SK-N-SH (cell line): ENCODE measurements at places on chromosomes 13 and 19. TPM values are rescaled to one million over a fixed set of nuclear protein-coding genes. Genes with fewer than 3 reads are reported as not detected.

ZNF844 gene
- 0.28 and 0.31 TPM in 2 replicates for polyA plus RNA-seq

DNA sequence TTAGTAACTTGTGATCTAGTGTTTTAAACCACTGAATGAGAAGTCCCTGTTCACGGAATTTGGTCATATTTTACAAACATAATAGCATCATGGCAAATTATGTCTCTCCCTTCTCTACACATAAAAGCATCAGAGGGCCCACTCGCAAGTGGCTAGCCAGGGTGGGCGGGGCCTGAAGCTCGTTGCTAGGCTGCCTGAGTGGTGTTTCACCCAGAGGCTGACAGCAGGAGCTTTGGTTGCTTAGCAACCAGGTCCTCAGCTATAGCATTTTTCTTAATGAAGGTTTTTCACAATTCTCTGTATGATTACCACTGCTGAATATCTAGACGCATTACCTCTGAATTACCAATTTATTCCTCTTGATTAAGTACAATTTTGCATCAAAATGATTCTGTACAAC, 126.5 kb downstream of the NALCN start:
- DNase-seq, result peak; percentile 79

HIPK4 gene
- 0.13 and 0.23 TPM in 2 replicates for polyA plus RNA-seq

GRCh38 chr13:73810647-73811046, 323.6 kb downstream of the KLF12 start:
- DNase-seq, result no peak

GRCh38 chr19:4361152-4362046, 18.0 kb downstream of the MPND start:
- no peak for DNase-seq

DNA sequence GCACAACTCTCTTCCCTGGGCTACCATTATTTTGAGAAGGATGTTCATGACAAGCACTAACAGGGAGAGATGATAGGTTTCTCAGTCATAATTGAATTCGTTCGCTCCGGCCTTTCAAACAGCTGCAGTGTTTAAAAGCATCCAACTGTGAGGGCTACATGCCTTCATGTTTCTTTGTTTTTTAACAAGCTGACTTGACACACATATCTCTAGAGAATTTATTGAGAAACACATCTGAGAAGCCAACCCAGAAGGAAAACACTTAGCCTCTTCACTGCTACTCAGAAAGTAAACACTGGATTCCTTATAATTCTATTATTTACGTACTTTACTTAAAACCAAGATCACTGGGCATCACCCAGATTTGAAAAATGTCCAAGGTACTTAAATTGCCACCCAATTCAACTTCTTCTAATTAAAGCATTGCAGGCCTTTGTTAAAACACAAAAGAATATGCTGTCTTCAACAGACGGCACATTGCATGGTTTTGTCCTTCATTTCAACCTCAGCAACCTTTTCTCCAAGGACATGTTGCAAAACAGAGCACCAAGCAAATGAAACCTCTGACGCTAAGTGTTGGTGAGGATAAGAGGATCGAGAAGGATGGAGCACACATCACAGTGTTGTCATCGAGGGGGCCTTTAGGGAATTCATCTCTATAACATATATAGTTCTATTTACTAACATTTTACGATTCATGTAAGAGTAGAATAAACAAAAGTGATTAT, 75.8 kb downstream of the TBC1D4 start:
- DNase-seq, result no peak

DCT gene
- polyA plus RNA-seq, result 0.03 and 0.11 TPM in 2 replicates

- no peak for DNase-seq
These were observed 31.6 kb downstream of the SHISA2 start for GRCh38 chr13:26019881-26020870.

- DNase-seq, result no peak
These were observed 5.0 kb downstream of the FUZ start for GRCh38 chr19:49807904-49808675.

GRCh38 chr13:46154136-46154801, 27.7 kb downstream of the LCP1 start:
- no peak for DNase-seq

- DNase-seq, result peak; percentile 45
These were observed 486 bp downstream of the ZNF808 start for GRCh38 chr19:52527956-52528351.

DNA sequence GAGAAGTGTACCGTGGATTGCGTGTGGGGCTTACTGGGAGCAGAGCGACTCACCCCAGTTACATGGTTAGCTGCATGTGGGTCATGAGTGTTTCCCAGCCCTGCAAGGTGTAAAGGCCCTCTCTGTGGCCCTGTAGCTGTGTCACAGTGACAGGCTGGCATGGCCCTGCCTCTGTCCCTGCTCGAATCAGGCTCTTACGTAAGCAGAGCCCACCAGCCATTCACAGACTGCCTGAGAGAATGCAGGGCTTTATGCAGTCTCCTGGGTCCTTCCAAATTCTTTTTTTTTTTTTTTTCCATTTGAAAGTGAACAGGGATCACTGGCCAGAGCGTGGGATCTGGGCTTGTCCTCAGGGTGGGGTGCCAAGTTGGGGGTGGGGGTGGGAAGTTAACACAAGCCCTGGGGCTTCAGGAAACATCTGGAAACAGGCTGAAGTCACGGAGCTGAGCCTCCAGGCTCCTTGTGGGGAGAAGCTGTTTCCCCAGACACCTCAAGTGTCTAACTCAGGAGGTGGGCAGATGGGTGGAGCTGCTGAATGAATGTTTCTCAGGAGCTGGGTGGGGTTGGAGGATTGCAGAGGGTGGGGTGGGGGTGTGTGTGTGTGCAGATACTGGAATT, 13.4 kb downstream of the TECR start:
- DNase-seq, result peak; percentile 41

- DNase-seq, result no peak
These were observed 3.2 kb downstream of the RASL11A start for GRCh38 chr13:27273658-27274425.

DNA sequence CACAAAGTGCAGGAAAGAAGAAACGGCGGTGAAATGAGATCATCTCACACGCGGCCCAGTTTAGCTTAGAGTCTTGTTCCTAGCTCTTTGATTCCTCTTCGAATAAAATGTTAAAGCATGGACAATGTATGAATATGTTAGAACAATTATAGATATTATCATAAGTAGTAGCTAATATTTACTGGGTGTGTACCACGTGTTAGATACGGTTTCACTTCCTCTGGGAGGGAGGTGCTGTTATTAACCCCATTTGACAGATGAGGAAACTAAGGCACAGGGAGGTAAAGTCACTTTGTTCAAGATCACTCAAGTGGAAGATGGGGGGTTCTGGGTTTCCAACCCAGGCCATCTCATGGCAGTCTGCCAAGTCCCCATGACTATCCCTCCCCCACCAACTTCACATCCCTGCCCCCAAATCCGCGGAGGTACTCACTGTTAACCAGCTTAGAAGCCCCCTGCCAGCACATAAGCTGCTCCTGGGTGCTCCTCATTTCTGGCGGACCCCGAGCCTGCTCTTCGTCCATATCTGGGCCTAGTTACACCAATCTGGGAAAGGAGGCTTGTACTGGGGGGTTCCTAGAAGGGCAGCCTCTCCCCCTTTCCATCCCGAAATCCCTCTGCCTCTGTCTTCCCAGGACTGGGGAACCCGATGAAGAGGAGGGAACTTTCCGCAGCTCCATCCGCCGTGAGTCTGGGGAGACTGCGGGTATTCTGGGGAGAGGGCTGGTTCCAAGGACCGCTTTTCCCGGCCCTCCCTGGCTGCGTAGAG, 1.0 kb upstream of the FXYD7 start:
- no peak for DNase-seq

SERP2 gene
- polyA plus RNA-seq, result 4.9 and 6.2 TPM in 2 replicates

ADGRE3 gene
- polyA plus RNA-seq, result not detected in 2 replicates

GRK1 gene
- polyA plus RNA-seq, result 0.08 and 0.12 TPM in 2 replicates

- no peak for DNase-seq
These were observed 401.2 kb downstream of the IRS2 start for GRCh38 chr13:109385242-109385560.

TRIM28 gene
- polyA plus RNA-seq, result 321 and 594 TPM in 2 replicates

DNA sequence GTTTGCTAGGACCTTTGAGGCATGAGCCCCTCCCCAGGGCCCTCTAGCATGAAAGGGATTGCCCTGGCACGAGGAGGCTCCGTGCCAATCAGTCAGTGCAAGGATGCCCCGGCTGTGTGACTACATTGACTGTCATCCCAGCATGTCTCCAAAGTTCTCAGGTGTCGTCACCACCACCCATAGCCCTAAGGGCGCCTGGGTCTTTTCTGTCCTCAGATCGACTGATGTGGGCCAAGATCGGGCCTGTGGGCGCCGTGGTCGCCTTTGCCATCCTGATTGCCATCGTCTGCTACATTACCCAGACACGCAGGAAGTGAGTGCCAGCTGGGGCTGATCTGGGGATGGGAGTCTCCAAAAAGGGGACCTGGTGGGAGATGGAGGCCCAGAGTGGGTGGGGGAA, 18.4 kb downstream of the MAG start:
- no peak for DNase-seq

GRCh38 chr19:46849610-46850009, 1.0 kb downstream of the AP2S1 start:
- no peak for DNase-seq

DNA sequence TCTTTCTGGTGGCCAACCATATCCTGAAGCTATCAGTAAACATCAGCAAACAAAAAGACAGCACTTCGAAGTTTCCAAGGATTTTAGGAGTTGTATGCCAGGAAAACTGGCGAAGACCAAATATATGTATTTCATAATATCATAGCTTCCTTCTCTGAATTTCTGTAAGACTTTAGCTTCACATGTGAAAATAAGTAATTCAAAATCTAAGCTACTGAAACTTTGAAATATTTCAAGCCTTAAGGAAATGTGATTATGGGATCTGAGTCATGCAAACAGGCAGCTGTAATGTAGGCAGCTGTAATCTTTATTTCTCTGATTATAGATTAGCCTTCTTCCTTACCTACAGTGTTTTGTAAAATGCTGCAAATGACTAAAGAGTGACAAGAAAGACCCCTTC, 70.7 kb upstream of the ANKRD10 start:
- DNase-seq, result no peak

GRCh38 chr13:109684084-109684823, 102.1 kb downstream of the IRS2 start:
- DNase-seq, result no peak

DNA sequence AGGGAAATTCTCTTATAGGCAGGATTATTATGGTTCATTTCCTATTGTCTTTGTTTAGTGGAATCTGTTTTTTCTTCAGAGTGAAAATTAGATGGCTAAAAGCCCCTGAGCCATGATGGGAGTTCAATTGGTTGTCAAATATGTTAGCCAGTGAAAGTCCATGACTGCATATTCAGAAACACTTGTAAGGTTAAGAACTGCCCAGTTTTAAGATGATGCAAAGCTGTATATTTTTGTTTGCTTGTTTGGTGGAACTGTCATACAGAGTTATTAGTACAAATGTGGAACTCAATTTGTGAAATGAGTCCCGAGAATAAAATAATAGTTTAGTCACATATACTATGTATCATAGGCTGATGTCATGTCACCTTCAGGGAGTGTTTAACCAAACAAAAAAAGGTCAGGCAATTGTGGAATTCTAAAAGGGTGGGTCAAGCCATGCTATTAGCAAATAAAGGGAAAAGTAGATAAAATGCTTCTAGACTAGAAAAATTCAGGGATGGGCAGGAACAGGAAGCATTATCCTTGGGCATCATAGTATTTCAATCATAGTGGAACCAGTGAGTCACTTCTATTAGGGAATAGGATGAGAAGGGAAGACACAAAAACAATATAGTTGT, 248.3 kb upstream of the SLITRK1 start:
- DNase-seq, result no peak

GRCh38 chr19:49672131-49672919, 4.7 kb upstream of the PRMT1 start:
- peak; percentile 92 for DNase-seq
